ENCODE measurements at places on chromosomes 6 and 20. TPM values are rescaled to one million over a fixed set of nuclear protein-coding genes. Genes with fewer than 3 reads are reported as not detected.

DNA sequence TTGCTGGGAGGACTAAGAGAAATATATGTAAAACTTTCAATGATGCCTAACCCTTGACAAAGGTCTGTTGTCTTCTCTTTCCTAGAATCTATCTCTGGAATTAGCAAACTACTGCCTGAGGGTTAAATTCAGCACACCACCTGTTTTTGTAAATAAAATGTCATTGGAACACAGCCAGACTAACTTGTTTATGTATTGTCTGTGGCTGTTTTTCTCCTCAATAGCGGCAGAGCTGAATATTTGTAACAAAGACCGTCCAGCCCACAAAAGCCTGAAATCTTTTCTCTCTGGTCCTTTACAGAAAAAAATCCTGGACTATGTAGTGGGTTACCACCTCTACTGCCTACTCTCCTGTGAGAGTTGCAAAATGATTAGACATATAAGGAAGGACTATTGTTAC, 33.3 kb upstream of the SYNDIG1 start:
- DNase-seq, result no peak

Gene ZNF391
- 3.1 TPM for total RNA-seq

- no peak for DNase-seq
These were observed 184.2 kb upstream of the RALGAPA2 start for GRCh38 chr20:20896606-20897005.

- DNase-seq, result no peak
These were observed 872.9 kb upstream of the GJE1 start for GRCh38 chr6:141259807-141260206.

- peak; percentile 80 for DNase-seq
These were observed 1.1 kb downstream of the TULP1 start for GRCh38 chr6:35511562-35511941.

Gene RNF217
- 7.1 TPM for total RNA-seq

- DNase-seq, result no peak
These were observed 38.6 kb downstream of the IBTK start for GRCh38 chr6:82208913-82209312.

DNA sequence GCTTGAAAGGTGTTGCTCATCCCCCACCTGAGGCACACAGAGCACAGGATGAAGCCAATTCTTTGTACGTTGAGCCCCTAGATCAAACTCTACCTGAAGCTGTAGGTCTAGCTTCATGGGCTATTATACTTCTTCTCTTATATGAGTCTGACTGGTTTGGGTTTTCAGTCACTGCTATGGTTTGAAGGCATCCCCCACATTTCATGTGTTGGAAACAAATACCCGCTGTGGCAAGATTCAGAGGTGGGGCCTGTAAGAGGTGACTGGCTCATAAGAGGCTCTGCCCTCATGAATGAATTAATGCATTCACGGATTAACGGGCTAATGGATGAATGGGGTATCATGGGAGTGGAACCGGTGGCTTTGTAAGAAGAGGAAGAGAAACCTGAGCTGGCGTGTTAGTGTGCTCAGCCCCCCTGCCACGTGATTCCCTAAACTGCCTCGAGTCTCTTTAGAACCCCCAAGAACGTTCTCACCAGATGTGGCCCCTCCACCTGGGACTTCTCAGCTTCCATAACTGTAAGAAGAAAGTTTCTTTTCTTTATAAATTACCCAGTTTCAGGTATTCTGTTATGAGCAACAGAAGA, 39.2 kb downstream of the PREX1 start:
- DNase-seq, result no peak

Gene CALHM4
- not detected for total RNA-seq

DNA sequence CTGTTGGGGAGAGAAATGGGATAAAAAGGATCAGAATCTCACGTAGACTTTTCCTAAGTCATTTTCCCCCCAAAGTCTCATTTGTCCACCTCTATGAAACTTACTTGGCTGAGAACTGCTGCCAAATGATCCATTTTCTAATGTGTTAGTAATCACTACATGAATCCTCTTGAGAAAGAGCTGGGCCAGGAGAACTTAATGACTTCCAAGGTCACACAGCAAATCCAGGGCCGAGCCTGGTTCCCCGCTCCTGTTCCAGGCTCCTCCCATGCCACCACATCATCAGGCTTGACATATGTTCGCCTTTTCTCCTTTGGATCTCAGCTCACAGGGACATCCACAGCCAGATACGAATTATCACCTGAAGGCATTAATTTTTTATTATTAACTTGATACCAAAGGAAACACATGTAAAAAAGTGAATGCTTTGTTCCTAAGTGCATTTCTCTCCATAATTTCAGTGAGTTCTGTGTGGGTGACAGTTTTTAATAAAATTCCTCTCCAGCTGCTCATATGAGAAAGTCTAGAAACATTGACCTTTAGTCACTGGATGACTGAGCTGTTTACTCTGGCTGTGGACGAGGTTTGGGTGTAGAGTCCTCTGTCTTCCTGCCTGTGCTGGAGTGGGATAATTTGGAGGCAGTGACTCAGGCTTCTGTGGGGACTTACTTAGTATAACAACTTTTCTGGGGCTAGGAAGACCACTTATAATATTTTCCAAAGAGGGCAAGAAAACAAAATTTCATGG, 276.3 kb downstream of the PAX1 start:
- no peak for DNase-seq

DNA sequence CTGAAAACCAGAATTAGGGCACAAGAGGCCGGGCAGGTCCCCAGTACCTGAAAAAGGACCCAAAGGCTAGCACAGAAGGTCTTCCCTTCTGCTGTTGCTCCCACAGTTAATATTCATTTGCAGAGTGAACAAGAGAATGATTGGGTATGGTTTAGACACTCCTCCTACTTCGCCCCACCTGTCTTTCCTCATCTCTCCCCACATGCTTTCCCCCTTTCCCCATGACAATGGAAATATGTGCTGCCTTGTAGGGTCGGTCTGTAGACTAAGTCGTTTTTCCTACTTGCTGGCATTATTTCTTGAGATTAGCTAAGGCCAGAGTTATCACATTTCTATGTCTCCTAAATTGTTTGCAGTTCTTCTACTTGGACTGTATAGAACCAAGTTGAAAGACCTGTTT, 181.9 kb downstream of the PDE7B start:
- no peak for DNase-seq

GRCh38 chr6:151808371-151809241, 1.1 kb downstream of the ESR1 start:
- DNase-seq, result peak; percentile 71

GRCh38 chr20:63215101-63216040, 560 bp downstream of the YTHDF1 start:
- DNase-seq, result peak; percentile 91

Gene TSPYL1
- 51.0 TPM for total RNA-seq

DNA sequence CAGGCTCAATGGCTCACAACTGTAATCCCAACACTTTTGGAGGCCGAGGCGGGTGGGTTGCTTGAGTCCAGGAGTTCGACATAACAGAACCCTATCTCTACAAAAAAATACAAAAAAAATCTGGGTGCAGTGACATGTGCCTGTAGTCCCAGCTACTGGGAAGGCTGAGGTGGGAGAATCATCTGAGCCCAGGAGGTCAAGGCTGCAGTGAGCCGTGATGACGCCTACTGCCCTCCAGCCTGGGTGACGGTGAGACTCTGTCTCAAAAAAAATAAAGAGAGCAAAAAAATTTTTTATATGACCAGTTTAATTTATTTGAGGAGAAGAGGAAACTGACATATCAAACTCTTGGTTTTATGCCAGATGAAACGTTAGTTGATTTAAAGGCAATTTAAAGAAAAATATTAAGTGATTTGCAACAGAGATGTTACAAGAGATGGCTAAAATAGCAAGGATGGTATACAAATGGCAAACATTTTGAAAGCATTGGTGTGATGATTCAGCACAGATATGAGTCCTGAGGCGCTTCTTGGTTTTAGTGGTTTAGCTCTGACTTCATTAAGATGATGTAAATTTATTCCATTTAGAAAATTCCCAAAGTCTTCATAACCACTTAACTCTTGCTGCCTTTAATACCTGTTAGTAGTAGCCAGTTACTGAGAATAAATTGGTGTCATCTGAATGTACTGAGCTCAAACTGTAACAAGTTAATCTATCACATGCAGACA, 17.7 kb downstream of the GTF2H5 start:
- DNase-seq, result no peak

DNA sequence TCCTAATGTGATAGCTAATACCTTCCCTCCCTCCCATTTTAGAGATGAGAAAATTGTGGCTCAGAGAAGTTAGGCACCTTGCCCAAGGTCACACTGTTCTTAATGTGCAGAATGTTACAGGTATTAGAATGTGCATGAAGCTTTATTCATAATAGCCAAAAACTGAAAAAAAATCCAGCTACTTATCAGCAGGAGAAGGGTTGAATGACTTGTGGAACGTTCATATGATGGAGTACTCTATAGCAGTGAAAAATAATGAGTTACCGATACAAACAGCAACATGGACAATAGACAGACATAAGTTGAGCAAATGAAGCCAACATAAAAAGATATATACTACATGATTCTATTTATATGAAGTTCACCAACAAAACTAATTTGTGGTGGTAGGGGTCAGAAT, 37.7 kb upstream of the ZFAND3 start:
- DNase-seq, result no peak

Gene NOTCH4
- 0.96 TPM for total RNA-seq

DNA sequence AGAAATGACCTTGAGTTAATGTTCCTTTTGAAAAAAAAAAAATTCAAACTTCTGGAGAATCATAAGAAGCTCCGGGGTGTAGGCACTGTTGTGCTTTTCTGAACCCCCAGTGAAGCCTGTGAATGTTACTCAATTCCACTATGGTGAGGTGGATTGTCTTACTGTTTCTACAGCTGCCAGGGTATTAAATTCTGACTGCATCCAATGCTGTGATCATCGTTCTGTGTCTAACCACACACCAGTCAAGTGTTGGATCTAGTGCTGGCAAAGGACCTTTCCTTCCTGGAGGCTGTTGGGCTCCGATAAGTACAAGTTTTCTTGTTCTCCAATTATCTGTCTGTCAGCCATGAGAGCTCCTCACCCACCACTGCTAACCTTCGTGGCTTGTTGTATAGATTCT, 162.0 kb upstream of the EPHA7 start:
- DNase-seq, result no peak

GRCh38 chr6:138242987-138243592, 24.8 kb upstream of the PBOV1 start:
- no peak for DNase-seq

GRCh38 chr6:56541030-56541600, 101.6 kb downstream of the DST start:
- DNase-seq, result no peak

- no peak for DNase-seq
These were observed 405.9 kb upstream of the BTBD3 start for GRCh38 chr20:11511821-11512220.

- no peak for DNase-seq
These were observed 439.5 kb upstream of the CDH4 start for GRCh38 chr20:60812561-60812960.

DNA sequence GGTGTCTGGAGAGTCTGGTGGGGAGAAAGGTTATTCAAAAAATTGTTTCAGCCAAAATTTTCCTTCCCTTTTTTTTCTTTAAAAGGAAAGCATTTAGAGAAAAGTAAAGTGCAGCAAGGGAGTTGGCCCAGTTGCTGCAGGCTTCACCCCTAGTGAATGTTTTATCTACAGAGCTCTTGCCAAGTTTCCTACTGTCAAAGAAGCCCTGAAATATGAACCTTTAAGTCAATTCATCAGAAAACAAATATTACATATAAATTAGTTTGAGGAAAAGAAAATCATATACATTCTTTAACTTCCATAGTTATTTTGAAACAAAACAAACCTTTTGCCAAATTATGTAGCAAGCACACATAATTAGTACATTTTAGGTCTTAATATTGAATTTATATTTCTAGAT, 25.0 kb upstream of the HMGCLL1 start:
- DNase-seq, result no peak

DNA sequence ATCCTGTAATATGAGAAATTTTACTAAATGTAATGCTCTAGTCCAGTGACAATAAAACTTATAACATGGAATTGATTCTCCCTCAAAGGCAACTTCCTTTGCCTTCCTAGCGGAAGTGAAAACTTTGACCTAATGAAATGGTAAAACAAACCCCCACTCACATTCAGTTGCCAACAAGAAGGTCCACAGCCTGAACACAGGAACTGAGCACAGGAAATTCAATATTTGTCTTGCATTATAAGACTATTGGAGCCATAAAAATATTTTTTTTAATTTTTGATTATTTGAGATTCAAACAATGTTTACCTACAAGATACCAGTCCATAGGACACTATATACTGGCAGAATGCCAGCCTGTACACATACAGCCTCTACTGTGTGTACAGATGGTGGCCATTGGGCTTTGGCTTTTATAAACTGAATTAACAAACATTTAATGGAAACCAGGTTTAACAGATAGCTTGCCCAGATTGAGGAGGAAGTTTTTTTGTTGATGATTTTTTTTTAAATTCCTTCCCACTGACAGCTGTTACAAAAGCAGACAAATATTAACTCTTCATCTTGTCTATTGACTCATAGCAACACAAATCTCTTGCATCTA, 481.5 kb upstream of the JAG1 start:
- DNase-seq, result no peak

Gene RTEL1
- total RNA-seq, result 15.1 TPM

GRCh38 chr6:19153270-19153980, 683.7 kb upstream of the ID4 start:
- no peak for DNase-seq

- DNase-seq, result no peak
These were observed 122.3 kb downstream of the CEBPB start for GRCh38 chr20:50312682-50313521.

Gene POPDC3
- 1.1 TPM for total RNA-seq

DNA sequence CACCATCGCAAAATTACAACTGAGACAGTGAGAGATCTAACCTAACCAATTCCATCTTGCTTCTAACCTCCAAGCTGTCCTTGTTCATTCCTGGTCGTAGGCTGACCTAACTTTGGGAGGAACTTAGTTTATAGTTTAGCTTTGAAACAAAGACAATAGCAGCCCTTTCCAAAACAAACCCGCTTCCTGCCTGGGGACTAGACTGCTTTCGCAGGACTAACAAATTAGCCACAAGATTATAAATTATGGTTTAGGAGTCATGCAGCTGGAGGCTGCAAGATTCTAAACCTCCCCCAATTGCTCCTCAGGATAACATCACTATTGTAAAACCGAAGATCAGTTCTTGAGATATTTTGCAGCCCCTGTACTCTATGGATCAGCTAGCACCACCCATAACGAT, 63.2 kb downstream of the TRIM27 start:
- DNase-seq, result no peak

DNA sequence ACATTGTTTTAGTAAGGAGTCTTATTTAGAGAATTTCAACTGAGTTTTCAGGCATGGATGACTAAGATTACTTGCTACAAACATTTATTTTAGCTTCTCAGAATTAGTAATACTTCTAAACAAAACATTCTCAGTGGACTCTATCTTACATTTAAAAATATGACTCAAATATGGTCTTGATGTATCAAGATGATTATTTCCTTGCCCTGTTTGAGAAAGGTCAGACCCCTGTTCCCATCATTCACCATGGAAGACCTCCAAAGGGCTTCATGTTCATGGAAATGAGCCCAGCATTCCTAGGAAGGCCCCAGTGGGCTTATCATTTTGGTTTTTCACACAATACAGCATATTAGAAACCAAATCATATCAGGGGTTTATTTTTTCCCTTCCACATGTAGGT, 24.6 kb upstream of the TRPC4AP start:
- DNase-seq, result no peak
